ENCODE measurements at places on chromosomes 1 and 21. TPM values are rescaled to one million over a fixed set of nuclear protein-coding genes. Genes with fewer than 3 reads are reported as not detected.

Gene FOXO6
- 0.51 TPM for total RNA-seq

Gene ADIPOR1
- 88.2 TPM for total RNA-seq

Gene REN
- total RNA-seq = not detected

Gene FOXD3
- total RNA-seq = not detected

Gene KCNE2
- not detected for total RNA-seq

Gene CSF3R
- total RNA-seq = not detected

Gene CD48
- 56.3 TPM for total RNA-seq

Gene MYCL
- 1.5 TPM for total RNA-seq

Gene CLEC20A
- not detected for total RNA-seq

Gene EPS8L3
- total RNA-seq = not detected

Gene RPE65
- not detected for total RNA-seq

Gene S100A5
- not detected for total RNA-seq

Gene AIM2
- total RNA-seq = 1.7 TPM

Gene RGSL1
- total RNA-seq = 0.22 TPM

Gene S100A2
- not detected for total RNA-seq

Gene SPRR1B
- not detected for total RNA-seq

Gene DIO1
- not detected for total RNA-seq

Gene TEX38
- not detected for total RNA-seq

Gene SLFNL1
- 1.5 TPM for total RNA-seq

Gene ARHGEF16
- total RNA-seq = not detected

Gene OVAAL
- total RNA-seq = 4.2 TPM

Gene BATF3
- 4.4 TPM for total RNA-seq

Gene OR2W3
- not detected for total RNA-seq

Gene SYTL1
- total RNA-seq = 119 TPM

Gene ERG
- total RNA-seq = not detected

Data from Karpas-422 (cell line).